ENCODE measurements at places on chromosomes 6 and 20.

GRCh38 chr6:17865243-17865642, 122.2 kb downstream of the KIF13A start:
- DNase-seq: no peak

- no peak for DNase-seq
These were observed 218.9 kb upstream of the RIN2 start for GRCh38 chr20:19539191-19539590.

GRCh38 chr6:97361286-97361685, 78.3 kb upstream of the MMS22L start:
- no peak for DNase-seq

GRCh38 chr6:53199156-53199555, 50.5 kb upstream of the GCM1 start:
- DNase-seq: no peak

GRCh38 chr6:139186692-139187091, 51.8 kb downstream of the HECA start:
- no peak for DNase-seq

- no peak for DNase-seq
These were observed 622.7 kb downstream of the CD109 start for GRCh38 chr6:74318738-74319137.
